NCI-H1048 (cell line): ENCODE measurements at places on chromosomes 5 and 9.

DNA sequence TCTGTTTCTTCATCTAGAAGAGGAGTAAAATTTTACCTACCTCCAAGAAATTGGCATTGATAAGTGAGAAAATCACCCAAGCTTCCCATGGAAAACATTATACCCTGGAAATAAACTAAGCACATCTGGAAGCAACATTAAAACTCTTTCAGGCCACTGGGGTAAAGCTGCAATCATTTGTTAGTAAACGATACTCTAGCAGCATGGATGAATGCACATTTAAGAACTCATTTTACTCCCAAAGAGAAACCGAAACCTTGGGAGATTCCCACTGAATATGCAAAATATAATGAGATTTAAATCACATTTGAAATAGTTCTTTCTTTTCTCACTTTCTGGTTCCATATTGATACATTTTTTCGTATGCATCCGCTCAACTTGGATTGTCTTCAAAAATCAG, 467.5 kb downstream of the EFNA5 start:
- no peak for DNase-seq

DNA sequence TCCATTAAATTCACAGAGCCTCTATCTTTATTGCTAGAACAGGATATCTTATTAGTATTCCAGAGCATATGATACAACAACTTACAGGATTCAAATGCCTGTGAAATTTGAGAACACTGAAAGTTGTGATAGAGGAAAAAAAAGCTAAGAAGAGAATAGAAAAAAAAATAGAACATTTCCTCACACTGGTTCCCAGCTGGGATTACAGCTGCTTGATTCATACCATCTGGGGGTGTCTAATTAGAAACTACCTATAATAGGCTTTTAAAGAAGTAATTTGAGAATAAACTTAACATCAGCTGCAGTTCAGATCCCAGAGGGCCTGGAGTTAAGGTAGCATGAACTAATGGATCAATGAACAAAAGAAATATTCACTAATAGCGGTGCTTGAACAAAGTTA, 922.0 kb downstream of the CDH12 start:
- no peak for DNase-seq

DNA sequence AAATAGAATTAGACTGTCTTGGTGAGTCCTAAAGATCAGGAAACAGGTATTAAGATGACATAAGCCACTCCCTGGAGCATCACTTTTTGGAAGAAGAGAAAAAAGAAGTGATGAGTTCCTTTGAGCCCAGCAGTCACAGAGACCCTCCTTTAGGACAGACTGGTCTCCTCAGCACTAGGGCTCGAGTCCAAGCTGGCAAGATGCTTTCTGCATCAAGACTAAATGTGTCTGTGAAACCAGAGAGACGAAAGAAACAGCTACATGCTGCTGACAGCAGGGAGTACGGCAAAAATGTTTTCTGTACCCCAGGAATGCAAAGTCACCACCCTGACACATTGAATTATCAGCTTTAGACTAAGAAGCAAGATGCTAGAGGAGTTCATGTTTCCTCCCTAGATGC, 184.5 kb downstream of the CRB2 start:
- no peak for DNase-seq

DNA sequence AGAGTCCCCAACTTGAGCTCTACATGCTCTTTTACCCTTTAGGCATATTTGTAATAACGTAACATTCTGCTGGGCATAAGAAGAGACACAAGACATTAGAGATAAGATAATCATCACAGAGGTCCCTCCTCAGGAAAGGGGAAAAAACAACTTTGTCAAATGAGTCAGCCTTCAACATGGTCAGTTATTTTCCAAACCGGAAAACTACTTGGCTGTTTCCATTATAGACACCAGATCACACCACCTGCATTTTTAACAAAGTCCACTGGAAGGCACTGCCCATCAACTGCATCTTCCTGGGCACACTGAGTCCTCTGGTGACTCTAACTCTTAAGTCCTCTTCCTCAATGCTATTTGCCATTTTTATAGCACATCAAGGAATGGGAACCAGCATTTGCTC, 221.8 kb downstream of the FAM114A2 start:
- DNase-seq, result no peak

GRCh38 chr5:20028506-20028905, 40.5 kb upstream of the CDH18 start:
- no peak for DNase-seq

DNA sequence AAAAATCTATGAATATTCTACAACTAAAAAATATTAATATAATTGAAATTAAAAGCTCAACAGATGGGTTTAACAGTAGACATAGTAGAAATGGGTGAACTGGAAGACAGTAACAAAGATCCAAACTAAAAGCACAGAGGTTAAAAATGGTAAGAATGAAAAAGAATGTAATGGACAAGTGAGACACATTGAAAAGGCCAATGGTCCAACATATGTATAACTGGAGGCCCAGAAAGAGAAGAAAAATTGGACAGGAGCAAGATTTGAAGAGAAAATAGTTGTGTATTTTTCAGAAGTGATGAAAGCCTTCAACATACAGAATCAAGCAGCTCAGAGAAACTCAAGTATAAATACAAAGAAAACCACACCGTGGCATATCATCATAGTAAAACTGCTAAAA, 58.6 kb downstream of the PCDHGC5 start:
- DNase-seq, result no peak

DNA sequence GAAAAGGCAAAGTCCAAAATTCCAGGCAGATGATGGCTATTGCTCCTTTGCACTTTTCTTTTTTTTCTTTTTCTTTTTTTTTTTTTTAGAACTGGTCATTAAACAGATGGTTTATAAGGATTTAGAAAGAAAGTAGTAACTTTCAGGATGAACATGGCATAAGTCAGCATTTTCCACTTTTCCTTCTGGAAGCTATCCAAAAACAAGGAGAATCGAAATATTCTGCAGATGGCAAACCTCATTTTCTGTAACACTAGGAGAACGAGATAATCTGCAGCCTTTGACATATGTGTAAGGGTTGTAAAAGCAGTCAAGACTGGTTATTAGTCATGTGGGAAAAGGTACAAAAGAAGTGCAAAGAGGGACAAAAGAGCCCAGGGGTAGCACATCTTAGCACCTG, 69.1 kb upstream of the PUM3 start:
- no peak for DNase-seq

GRCh38 chr5:99814321-99815063, 720.7 kb upstream of the FAM174A start:
- no peak for DNase-seq

- no peak for DNase-seq
These were observed 20.8 kb upstream of the SEMA4D start for GRCh38 chr9:89518466-89519365.

DNA sequence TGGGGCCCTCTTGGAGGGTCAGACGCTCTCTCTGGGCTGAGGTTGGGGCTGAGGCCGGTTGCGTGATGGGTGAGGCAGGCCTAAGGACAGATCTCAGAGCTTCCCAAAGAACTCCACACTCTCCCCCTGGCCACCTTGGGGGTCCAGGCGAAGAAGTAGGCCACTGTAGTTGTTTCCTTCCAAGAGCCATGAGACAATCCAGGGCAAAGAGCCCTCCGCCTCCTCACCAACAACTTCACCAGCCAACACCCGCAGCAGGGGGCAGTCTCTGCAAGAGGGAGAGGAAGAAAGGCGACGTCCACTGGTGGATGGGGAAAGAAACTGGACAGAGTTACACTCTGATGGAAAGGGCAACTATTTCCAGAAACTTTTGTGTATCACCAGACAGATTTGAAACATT, 10.7 kb downstream of the SLC35A4 start:
- no peak for DNase-seq
